ENCODE measurements at places on chromosomes 7 and 10.

DNA sequence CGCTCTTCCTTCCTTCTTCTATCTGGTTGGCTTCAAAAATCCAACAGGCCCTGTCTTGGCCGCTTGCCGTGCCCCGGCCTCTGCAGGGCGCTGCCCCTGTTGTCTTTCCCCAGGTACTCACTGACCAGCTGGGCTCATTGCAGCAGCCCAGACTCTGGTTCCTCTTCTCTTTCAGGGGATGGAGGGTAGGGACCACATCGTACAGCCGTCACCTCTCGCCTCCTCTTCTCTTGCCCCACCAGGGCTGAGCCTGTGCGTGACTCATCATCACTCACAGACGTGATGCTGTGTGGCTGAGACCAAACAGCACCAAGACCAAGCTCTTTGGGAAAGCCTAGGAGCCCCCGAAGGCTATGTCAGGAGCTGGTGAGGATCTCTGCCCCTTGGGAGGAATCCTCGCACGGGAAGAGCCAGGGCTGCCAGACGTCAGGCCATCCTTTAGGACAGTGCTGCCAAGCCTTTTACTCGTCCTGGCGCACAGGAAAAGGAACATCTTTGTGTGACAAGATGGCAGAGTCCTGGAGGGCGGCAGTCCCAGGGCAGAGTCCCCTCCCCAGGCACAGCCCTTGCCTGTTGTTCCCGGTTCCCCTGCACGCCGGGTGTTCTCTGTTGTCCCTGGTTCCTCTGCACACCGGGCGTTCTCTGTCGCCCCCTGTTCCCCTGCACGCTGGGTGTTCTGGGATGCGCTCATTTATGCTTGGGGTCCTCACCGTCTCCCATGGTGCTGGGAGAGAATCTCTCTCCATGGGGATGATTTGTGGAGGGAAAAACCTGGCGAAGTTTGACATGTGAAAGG lies 188.5 kb upstream of the SHH start:
- no peak for DNase-seq

- no peak for DNase-seq
Measured at GRCh38 chr10:16491933-16492332, 29.7 kb downstream of the C1QL3 start.

- DNase-seq = no peak
Measured at GRCh38 chr7:118085000-118085399, 99.0 kb upstream of the LSM8 start.

DNA sequence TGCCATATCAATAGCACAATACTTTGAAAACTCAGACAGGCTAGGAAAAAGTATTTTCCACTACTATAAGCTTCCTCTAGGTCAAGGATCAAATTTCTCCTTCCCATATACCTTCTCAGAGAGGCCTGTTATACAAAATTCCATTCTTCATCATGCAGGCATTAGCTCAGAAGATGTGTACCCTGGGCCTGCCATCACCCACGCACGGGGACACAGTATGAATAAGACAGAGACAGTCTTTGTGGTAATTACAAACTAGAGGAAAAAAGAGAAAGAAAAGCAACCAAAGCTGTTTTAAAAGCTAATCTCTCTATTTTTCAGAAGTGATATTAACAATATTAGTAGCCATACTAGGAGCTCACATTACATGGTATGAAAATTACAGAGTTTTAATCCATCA lies 236.8 kb upstream of the AOAH start:
- DNase-seq = peak; percentile 29

GRCh38 chr7:66682350-66683093 lies 53.8 kb downstream of the KCTD7 start:
- DNase-seq = peak; percentile 16

GRCh38 chr10:89398003-89398749 lies 5.8 kb downstream of the IFIT1 start:
- DNase-seq = no peak

DNA sequence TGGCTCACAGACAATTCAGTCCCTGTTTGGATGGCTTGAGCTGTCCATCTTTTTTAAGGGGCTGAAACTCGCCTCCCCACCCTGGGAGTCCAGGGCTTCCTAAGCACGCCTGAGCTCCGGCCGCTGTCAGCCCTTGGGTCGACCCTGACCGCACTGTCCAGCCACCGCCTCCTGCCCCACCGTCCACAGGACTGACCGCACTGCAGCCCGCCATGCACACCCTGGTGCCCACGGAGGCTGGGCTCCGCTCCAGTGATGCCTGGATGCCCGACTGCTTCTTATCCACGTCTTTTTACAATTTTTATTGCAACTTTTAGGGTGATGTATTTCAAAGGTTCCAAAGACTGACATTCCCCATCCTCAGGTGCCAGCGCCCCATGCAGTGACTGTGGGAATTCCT lies 39.4 kb upstream of the FOXL3 start:
- no peak for DNase-seq

- DNase-seq = no peak
Measured at GRCh38 chr7:142579946-142580345, 169.3 kb upstream of the PRSS1 start.

DNA sequence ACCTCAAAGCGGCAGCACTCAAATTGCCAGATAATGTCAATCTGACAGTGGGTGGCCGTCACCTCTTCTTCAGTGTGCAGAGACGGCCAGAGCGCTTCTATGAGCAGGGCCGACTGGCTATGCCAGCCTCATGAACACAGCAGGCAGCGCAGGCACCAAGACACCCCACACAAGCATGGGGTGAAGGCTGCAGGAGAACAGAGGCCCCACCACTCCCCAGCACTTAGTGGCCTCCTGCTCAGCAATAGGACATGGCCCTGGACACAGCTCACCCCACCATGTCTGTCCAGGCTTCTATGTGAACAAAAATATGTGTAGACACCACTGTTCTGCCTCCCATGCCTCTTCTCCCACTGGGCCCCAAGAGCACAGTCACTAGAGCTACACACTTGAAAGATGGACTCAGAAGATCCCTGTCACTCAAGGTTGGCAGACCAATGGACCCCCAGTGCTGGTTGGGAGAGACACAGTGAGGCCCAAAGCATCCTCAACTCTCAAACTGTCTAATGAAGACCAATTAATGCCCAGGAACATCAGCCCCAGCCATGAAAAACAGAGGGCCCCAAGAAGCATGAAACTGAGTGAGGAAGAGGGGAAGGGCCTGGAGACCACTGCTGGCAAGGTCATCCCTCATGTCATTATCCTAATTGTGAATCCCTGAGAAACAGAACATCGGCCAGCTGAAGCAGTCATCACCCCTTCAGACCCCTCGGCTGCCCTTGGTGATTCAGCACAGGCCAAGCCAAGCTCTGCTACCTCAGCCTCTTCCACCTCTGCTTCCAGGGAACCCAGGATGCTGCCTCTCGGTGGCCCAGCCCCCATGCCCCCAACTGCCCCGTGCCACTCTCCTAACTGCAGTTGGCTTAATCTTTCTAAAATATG lies 77.7 kb downstream of the GRID1 start:
- DNase-seq = no peak

DNA sequence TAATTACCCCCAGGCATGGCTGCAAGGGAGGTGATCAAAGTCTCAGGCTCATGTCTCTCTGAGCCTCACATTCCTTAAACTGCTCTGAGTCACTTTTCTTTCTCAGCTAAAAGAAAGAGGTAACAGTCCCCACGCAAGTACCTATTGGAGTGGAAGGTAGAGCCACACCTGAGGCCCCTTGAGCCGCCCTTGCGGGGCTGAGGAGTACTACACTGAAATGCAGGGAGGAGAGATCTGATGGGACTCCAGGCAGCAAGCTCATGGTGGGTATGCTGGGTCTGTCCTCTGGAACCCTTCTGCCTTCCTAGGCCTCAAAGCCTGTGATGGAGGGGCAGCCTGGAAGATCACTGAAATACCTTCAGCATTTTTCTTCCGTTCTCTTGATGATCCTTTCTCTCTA lies 960.0 kb downstream of the DNAJB9 start:
- DNase-seq = no peak

DNA sequence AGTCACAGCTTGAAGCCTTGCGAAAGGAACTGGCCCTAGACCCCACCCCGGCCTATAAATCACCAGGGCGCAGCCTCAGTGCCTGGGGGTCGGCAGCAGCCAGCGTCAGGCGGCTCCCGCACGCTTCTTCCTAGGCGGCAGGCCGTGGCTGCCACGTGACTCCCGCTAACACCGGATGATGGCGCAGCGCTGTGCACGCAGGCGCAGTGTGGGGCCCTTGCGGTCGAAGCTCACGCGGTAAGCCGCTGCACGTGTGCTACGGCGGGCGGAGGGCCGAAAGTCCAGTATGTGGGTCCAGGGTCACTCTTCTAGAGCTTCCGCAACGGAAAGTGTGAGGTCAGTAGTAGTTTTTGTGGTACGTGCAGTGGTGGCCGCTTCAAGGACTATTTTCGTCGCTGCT lies at the start of gene STK31:
Gene STK31 (plus strand): TSS at position 220 of the 400 bp plus-strand sequence. CDS start 67 bp downstream, at position 287.
- DNase-seq = no peak

GRCh38 chr7:28096713-28097112 lies 83.9 kb downstream of the JAZF1 start:
- peak; percentile 32 for DNase-seq

GRCh38 chr10:117594722-117595121 lies 52.2 kb downstream of the EMX2 start:
- no peak for DNase-seq

GRCh38 chr10:108169846-108170245 lies 1005.3 kb upstream of the SORCS1 start:
- DNase-seq = no peak

DNA sequence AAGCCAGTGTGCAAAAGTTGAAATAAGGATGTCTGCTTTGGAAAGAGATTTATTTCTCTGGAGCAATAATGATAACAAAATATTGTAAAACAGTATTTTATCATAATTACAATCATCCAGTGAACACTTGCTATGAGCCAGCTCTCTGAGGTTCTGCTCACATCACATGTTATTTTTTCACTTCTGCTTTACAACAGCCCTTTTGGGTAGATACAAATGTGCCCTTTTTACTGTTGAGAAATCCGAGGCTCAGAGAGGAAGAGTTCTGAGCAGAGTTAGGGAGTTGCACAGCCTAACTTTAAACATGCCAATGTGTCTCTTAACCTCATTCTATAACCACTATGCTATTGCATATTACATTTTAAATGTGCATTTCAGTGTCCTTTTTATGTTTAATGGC lies 232.6 kb upstream of the CDC14C start:
- no peak for DNase-seq
